ENCODE measurements at places on chromosomes 7 and 10.

DNA sequence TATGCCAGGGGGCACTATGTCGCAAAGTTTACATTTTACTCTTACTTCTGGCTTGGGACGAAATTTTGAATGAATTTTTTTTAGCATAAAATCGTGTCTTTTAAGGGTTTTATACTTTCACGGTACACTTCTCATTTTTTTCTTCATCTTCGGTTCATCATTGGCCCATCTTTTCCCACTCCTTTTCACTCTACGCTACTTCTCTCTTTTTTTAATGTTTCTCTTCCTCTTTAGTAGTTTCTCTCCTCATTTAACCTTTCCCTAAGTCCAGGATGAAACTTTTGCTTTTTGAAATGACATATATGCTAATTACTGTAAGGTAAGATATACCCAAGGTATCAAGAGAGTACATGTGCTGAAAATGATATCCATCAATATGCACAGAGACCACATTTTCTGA, 39.5 kb downstream of the C7orf33 start:
- no peak for DNase-seq

DNA sequence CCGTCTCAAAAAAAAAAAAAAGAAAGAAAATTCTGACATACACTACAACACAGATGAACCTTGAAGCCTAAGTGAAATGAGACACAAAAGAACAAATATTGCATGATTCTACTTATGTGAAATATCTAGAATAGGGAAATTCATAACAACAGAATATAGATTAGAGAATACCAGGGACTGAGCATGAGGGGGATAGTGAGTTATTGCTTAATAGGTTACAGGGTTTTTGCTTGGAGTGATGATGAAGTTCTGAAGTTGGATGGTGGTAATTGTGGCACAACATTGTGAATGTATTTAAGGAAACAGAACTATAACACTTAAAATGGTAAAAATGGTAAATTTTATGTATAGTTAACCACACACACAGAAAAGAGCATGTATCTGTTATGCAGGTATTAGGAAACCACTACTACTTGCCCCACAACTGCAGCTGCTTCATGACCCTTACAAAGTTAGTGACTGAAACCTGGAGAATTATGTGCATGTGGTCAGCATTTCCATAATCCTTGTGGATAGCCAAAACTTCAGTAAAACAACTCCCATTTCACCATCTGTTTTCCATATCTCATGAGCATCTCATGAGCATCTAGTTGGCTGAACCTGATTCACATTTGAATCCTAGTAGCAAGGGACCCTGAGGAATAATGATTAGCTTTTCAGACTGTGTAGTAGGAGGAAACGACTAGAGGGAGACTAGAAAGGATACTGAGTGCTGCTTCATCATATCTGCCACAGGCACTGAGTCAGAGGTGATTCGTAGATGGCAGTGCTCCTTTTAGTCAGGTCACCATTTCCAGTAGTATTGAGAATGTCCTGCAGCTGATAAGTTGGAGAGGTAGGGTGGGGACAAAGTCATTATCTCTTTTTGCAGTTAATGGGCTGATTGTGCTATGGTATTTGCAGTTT, 26.3 kb downstream of the SAMD8 start:
- DNase-seq = no peak

DNA sequence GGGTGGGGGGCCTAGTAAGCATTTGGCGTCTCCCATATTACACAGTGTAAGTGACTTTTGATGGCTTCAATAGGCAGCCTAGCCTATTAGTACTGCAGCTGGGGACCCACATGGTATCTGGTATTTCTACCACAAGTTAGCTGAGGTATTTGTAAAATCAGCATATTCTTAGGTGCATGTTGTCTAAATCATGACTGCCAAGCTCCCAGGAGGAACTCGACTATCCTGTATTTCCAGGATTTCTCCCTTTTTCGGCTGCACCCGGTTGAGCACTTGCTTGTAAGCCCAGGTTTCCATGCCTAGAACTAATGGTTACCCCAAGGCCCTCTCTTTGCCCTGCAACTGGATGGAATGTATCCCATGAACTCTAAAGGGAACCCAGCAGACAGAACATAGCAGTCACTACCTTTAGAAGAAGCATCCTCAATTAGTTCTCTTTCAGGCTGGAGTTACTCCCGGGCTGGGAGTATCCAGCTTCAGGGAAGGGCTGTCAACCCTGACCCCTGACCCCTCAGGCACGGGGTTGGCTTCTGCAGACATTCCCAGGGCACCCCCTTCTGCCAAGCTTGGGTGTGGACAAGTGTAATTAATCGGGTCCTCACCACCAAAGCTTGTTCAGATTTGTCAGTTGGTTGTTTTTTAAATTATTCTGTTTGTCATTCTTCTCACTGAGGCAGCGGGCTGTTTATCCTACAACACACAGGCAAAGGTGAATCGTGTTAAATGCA, 90.3 kb upstream of the PARD3 start:
- DNase-seq = no peak

DNA sequence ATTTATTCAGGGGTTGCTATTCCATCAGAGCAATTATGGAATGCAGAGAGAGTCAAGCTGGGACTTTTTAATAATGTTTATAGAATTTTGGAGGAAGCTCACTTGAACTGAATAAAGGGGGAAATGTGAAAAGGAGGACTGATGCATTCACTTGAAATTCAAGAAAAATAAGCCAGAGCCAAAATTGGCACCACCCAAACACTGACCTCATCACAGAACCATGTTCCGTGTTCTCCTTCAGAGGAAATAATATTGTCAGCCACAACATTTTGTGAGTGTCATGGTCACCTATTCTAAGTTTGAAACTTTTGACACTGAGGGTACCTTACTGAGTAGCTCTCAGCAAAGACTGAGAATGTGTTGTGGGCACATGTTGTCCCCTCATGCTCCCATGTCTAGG, 207.0 kb downstream of the ANK3 start:
- DNase-seq = no peak

DNA sequence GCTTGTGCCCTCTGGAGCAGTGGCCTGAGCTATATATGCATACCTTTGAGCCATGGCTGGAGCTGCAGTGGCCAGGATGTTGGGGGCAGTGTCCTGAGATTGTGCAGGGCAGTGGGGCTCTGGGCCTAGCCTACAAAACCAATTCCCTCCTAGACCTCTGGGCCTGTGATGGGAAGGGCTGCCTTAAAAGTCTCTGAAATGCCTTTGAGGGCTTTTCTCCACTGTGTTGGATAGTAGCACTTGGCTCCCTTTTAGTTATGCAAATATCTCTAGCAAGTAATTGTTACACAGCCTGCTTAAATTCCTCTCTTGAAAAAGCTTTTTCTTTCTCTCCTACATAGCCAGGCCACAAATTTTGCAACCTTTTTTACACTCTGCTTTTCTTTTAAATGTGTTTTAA, 426.4 kb downstream of the ACTR3B start:
- DNase-seq = no peak

- no peak for DNase-seq
These were observed 250.8 kb downstream of the KCNMA1 start for GRCh38 chr10:77386838-77387237.

- DNase-seq = no peak
These were observed 37.6 kb downstream of the GET4 start for GRCh38 chr7:913736-914520.

- no peak for DNase-seq
These were observed 8.0 kb upstream of the FAM221A start for GRCh38 chr7:23672033-23672432.

DNA sequence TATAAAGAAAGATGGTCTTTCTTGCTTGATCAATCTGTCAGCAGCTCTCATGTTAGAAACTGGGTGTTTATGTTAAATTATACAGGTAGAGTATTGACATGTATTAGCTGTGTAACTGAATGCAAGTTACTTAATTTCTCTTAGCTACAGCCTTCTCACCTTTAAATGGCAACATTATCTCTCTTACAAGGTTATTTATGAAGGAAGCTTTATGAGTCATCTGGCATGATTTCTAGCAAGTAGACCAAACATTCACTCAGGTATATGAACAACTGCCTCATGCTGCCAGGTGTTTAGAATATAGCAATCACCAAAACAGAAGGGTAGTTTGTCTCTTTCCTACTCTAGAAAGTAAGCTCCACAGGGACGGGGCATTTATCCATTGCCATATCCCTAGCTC, 8.5 kb downstream of the ARL4A start:
- DNase-seq = no peak

DNA sequence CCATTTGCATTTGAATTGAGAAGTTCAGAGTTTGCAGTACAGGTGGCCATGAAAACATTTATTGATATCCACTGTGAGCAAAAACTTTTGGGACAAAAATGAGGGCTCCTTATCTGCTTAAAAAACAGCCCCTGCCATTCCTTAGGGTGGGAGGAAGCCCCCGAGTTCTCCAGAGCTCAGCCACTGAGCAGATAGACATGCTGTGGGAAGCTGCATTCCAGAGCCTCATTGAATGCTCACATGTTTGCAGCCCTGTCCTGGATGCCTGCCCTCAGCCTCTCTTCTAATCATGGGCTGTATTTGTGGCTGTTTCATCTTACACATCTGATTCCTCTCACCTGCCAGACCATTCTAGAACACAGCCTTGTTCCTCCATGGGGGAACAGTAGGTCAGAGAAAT, 33.3 kb downstream of the PLPP4 start:
- DNase-seq = no peak

- no peak for DNase-seq
These were observed 170.4 kb downstream of the SNX13 start for GRCh38 chr7:17769918-17770317.

DNA sequence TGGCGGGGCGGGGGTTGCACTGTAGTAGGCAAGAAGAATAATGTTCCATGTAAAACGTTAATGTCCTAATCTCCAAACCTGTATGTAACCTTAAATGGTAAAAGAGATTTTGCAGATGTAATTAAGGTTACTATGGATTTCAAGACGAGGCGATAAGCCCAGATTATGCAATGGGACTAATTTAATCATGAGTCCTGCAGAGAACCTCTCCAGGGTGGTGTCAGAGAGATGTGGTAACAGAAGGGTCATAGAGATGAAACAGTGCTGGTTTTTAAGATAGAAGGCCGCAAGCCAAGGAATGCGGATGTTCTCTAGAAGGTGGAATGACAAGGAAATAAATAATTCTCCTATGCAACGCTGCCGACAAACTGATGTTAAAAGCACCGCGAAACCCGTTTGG, 57.1 kb downstream of the UBE3C start:
- DNase-seq = no peak

- no peak for DNase-seq
These were observed 143.2 kb upstream of the PCBD1 start for GRCh38 chr10:71031603-71032002.

DNA sequence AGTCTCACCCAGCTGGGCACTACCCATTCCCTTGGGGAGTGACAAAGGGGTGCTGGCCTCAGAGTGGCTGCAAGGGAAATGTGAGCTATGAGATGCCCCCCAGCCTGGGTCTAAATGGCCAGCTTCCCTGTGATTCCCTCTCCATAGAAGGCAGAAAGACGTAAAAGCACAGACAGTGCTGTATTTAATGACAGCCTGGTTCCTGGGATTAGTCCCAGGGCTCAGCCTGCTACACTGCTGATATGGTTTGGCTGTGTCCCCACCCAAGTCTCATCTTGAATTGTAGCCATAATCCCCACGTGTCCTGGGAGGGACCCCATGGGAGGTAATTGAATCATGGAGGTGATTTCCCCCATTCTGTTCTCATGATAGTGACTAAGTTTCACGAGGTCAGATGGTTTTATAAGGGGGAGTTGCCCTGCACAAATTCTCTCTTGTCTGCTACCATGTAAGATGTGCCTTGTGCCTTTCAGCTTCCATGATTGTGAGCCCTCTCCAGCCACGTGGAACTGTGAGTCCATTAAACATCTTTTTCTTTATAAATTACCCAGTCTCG, 23.9 kb upstream of the CALN1 start:
- no peak for DNase-seq

DNA sequence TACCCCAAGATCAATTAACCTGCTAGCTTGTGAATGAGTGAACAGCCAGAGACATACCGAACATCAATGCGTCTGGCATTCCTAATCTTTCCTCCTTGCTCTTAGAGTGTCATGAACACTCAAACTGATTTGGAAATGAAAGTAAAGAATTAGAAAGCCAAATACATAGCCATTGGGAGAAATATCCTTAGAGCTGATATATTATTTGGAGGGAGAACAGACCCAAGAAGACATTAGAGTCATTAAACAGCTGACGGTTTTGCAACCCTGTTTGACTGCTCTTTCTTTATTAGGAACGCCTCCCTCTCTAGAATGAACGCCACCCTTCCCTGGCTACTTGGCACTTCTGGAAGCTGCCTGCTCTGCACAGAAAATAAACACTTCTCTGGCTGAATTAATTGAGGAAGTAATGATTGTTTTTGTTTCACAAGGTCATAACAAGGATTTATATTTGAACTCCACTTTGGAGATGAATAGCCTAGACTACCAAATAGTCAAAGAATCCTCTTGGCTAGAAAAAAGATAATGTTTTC, 42.8 kb downstream of the CTTNBP2 start:
- no peak for DNase-seq

GRCh38 chr10:109947111-109947920, 24.0 kb upstream of the XPNPEP1 start:
- DNase-seq = no peak

DNA sequence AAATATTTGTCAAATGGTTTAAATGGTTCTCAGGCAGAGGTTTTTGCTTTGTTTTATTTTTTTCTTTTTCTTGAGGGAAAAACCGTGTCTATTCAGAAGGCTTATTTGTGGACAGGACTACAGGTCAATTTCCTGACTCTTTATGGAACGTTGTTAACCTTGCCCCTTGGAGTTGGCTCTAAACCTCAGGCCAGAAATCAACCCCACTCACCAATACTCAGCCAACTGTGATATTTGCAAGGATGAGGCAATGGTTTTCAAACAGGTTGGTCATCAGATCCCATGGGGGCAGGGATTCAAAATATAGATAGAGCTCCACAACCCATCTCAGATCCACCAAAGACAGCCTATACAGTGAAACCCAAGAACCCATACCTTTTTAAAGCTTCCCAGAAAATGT, 10.2 kb downstream of the PDLIM1 start:
- DNase-seq = no peak
